ENCODE measurements at places on chromosomes 11 and 22.

DNA sequence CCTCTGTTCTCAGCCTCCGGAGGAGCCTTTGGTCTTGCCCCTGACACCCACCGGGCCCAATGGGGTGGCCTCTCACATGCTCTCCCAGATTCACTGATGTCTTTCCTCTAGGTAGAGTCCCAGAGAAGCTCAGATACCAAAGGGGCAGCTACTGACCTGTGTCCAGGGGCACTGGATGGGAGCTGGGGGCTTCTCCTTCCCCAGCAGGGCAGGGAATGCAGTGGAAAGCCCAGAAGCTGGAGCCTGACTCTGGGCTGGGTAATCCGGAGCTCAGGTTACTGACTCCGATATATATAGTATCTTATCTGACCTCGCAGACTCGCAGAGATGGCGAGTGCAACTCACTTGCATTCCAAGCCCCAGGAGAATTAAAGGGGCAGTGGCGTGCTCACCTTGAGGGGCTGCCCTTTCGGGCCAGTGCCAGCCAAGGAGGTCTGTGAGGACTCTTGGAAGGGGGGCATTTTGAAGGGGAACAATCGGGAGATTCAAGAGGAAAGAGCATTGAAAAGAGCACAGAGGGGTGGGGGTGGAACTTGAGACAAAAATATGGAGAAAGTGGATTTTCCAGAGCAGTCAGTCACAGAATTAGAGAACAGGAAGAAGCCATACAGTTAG, 2.5 kb downstream of the USP2 start:
- no peak for DNase-seq

GRCh38 chr11:108851781-108852180, 186.9 kb downstream of the DDX10 start:
- DNase-seq: no peak

DNA sequence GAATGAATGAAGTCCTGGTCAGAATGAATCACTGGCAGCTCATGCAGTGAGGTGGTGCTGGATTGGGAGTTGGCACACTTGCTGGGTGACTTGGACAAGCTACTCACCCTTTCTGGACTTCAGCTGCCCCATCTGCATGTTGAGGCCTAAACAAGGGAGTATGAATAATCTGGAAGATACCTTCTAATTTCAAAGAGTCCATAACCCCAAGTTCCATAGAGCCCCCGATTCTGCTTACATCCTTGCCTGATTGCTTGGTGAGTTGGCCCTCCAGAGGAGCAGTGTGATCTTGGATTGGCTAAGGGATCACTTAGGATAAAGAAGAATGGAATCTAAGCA, 18.3 kb upstream of the ACCSL start:
- DNase-seq: no peak

GRCh38 chr11:47724041-47724729, 9.0 kb upstream of the AGBL2 start:
- no peak for DNase-seq

GRCh38 chr22:37162221-37163095, 12.7 kb upstream of the IL2RB start:
- no peak for DNase-seq

- DNase-seq: peak; percentile 86
Measured at GRCh38 chr11:10366568-10367331, 61.9 kb downstream of the ADM start.

DNA sequence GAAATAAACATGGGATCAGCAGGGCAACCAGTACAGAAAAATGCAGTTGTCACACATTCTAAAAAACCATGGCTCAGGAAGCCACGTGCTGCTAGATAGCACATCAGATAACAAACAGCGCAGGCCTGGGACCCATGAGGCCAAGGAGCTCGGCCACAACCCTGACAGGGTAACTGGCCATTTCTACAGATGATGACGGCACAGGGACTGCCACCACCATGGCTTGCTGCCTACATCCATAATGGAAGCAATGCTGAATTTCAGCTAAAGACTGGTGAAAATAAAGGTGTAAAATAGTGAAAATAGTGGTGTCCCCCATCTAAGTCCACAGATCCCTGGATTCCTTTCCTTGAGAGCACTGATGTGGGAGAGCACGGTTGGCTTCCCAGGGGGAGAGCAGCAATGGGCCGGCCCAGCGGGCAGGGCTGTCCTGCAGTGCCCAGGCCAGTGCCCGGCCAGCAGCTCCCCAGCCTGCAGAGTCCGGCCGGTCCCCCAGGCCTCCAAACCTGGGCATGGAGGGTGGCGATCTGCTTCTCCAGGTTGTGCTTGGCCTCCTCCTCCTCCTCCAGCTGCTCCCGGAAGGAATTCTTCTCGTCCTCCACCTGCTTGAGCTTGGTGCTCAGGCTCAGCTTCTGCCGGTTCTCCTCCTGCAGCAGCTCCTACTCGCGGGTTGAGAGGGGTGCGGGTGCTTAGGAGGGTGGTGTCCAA, 40.0 kb downstream of the APOL1 start:
- no peak for DNase-seq

DNA sequence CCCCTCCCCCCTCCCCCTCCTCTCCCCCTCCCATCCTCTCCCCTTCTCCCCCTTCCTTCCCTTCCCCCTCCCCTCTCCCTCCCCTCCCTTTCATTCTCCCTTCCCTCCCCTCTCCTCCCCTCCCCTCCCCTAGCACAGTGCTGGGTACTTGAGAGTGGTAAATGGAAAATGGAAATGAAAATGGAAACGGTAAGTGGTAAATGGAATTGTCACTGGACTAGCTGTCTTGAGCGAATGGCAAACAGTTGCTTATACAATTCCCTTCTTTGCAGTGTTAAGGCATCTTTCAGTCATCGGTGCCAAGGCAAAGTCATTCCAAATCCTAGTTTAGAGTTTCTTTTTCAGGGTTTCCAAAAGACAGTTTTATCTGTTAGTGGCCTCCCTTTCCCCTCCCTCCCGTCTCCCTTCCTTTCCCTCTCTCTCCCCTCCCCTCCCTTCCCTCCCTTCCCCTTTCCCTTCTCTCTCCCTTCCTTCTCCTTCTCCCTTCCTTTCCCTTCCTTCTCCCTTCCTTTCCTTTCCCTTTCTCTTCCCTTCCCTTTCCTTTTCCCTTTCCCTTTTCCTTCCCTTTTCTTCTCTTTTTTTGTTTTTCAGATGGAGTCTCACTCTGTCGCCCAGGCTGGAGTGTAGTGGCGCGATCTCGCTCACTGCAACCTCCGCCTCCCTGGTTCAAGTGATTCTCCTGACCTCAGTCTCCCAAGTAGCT, 47.3 kb downstream of the GRAMD1B start:
- no peak for DNase-seq

GRCh38 chr11:118050208-118050891, 26.5 kb upstream of the TMPRSS4 start:
- peak; percentile 31 for DNase-seq

DNA sequence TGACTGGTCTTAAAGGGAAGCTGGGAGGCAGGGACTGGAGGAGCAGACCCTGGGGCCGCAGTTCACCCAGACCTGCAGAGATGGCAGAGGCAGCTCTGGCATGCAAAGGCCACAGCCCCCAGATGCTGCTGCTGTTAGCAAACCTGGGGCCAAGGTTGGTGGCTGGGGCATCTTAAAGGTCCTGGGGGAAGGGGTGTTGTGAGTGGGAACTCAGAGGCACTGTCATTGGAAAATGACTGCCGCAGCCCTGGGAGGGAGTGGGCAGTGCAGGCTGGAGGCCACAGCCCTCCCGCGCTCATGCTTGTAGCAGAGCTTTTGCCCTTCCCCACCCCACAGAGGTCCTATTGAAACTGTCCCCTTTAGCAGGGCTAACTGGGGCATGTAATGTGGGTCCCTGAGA, 111.8 kb downstream of the CTTN start:
- DNase-seq: no peak

DNA sequence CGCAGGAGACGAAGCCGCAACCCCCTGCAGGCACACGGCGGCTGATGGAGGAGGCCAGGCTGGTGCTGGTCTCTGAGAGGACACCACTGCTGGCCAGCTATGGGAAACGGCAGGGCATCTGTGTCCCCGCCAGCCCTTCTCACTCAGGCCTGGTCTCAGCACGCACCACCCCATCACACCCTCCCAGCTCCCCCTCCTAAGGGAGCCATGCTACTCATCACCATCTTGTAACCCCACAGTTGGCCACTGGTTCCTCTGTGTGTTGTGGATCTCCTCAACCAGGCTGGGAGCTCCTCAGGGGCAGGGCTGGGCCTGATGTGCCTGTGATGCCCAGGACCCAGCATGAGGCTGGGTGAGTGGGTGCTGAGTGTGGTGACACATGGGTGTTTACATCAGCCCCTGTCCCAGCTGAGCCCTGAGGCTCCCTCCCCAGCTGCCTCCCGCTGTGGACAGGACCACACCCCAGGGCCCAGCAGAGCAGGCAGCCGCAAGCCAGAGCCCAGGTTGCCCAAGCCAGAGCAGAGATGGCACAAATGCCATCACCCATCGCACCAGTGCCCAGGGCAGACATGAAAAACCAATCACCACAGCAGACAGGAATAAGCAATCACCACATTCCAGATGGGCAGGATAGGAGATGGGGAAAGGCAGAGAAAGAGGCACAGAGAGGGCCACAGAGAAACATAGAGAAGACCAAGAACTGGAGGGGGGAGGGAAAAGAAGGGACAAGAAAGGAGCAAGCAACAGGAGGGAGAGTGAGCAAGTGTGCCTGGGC, 8.2 kb downstream of the ARVCF start:
- no peak for DNase-seq
